ENCODE measurements at places on chromosomes 5 and 9.

DNA sequence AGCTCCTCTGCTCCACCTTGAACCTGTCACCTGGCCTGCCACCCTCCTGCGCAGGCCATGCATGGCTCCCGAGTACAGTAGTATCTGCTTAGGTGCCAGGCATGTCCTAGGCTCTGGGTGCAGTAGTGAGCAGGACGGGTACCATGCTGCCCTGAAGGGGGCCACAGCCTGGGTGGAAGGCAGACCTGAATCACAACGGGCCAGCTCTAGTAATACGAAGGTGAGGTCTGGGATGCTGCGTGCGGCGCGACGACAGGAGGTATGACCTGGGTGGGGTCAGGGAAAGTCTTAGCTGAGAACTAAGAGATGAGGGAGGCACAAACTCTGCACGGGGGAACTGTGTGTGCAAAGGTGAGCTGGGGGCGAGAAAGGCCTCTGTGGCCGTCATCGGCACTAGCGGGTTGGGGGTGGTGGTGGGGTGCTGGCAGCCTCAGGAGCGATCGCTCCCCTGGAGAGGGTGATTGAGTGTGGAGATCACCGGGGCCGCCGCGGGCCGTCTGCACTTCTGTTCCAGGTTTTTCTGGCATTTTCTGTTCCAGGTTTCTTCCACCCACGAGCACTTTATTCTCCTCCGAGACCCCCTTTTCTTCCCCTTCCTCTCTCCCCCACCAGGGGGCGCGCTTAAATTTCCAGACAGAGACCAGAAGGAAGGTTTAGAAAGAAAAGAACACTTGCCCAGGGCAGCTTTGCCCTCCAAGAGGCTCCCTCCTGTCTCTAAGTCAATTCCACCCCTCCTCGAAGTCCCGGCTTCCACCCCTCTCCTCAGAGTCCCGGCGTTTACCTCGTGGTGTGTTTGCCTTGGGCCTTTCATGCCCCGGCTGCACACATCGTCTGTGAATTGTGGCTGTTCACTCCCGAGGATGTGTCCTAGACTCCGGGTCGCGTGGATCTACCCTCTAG is 15.1 kb downstream of the PDLIM4 start:
- no peak overlapping the region for H3K27ac ChIP-seq
- H3K27me3 ChIP-seq, result no peaks in the 10 kb centered on the region
- H3K36me3 ChIP-seq, result no peaks in the 10 kb centered on the region
- H3K4me3 ChIP-seq, result no peak overlapping the region
- peak; percentile 83 for DNase-seq
- H3K4me1 ChIP-seq, result peaks cover 6% of the 10 kb centered on the region

DNA sequence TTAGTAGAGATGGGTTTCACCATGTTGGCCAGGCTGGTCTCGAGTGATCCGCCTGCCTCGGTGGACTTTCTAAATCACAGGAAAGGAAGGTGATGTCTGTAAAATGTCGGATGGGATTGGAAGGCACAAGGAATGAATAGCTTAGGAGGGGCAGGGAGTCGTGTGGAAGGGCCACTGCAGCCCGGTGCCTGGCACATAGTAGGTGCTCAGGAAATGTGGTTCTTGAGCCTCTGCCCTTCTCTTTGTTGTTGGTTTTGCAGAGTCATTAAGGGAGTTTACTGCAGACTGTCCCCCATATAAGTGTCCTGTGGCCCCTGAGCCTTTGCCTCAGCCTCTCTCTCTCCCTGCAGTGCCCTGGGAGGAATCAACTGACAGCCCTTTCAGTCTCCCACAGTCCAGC is 11.8 kb downstream of the NEK6 start:
- no peaks in the 10 kb centered on the region for H3K36me3 ChIP-seq
- no peak overlapping the region for H3K27ac ChIP-seq
- no peaks in the 10 kb centered on the region for H3K27me3 ChIP-seq
- peaks cover 29% of the 10 kb centered on the region for H3K4me1 ChIP-seq

GRCh38 chr9:2317591-2317990 is 302.4 kb downstream of the SMARCA2 start:
- H3K27ac ChIP-seq, result no peak overlapping the region
- H3K4me1 ChIP-seq, result no peaks in the 10 kb centered on the region
- H3K36me3 ChIP-seq, result no peaks in the 10 kb centered on the region
- no peak for DNase-seq
- no peak overlapping the region for H3K4me3 ChIP-seq

- H3K36me3 ChIP-seq, result no peaks in the 10 kb centered on the region
- H3K4me1 ChIP-seq, result peaks cover 15% of the 10 kb centered on the region
- peak within 1 kb of the TSS; percentile 44 for H3K4me3 ChIP-seq
- H3K27me3 ChIP-seq, result no peaks in the 10 kb centered on the region
- peak; percentile 88 for DNase-seq
Measured at GRCh38 chr9:137441289-137441934, at the start of gene ENTPD8. ENTPD8 (minus strand) TSS chr9:137441357; CDS start chr9:137438285, 3,072 bp downstream.

GRCh38 chr5:143800715-143801114 is 11.2 kb upstream of the HMHB1 start:
- H3K4me1 ChIP-seq, result no peaks in the 10 kb centered on the region
- no peak overlapping the region for H3K4me3 ChIP-seq
- no peak overlapping the region for H3K27ac ChIP-seq
- DNase-seq, result no peak
- H3K27me3 ChIP-seq, result no peaks in the 10 kb centered on the region

DNA sequence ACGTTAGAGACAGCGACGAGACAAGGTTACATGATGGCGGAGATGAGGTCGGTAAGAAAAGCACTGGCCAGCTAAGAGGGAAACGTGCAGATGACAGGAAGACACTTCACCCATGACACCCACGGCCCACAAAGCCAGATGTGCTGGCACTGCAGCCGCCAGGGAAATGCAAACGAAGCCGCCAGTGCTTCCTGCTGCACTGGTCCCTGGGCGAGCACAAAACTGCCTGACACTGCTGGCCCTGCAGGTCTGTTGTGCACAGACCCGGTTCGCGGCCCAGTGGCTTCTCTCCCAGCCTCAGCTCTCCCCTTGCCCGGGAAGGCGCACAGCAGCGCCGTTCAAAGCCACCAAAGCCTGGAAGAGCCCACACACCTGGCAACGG is 20.3 kb downstream of the QSOX2 start:
- no peak for DNase-seq
- no peaks in the 10 kb centered on the region for H3K4me1 ChIP-seq
- no peak overlapping the region for H3K4me3 ChIP-seq
- H3K27me3 ChIP-seq, result no peaks in the 10 kb centered on the region
- no peak overlapping the region for H3K27ac ChIP-seq
- H3K36me3 ChIP-seq, result no peaks in the 10 kb centered on the region

Measured in colonic mucosa (tissue), 4 donors.